SK-N-DZ (cell line): ENCODE measurements at places on chromosomes 4 and X.

DNA sequence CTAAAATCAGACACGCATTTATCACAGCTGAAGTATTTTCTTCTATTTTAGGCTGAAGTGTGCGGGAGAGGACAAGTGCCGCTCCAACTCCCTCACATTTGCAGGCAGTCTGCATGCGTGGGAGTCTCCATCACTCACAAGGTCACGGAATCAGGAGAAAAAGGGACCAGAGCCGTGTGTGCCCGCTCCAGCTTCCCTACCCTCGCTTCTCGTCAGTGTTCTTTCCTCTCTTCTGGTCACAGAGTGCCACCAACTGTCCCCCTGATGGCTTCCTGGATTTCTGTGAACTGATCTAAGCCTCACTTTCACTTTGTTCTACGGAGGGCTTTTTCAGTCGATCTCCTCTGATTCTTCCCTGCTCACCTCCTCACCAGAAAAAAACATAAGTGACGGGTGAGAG, 407.4 kb upstream of the AADAT start:
- peak; percentile 5 for DNase-seq

- no peak for DNase-seq
Measured at GRCh38 chr4:104344342-104344980, 150.2 kb downstream of the CXXC4 start.

- DNase-seq = no peak
Measured at GRCh38 chr4:10611673-10612072, 72.9 kb downstream of the CLNK start.

DNA sequence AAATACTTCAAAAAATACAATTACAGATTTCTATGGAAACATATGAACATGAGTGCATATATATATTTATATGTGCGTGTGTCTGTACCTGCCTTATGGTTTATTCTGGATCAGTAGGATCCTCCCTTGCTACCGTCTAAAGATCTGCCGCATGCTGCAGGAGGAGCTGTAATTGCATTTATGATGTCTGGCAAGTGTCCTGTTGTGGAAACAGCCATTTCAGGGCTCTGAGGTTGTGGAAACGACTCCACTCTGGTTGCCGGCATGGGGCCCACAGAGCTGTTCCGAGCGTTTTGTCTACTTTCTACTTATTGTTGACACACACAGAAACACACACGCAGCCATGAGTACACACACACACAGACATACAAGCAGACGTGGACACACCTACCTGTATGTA, 21.3 kb downstream of the CD99 start:
- peak; percentile 45 for DNase-seq

DNA sequence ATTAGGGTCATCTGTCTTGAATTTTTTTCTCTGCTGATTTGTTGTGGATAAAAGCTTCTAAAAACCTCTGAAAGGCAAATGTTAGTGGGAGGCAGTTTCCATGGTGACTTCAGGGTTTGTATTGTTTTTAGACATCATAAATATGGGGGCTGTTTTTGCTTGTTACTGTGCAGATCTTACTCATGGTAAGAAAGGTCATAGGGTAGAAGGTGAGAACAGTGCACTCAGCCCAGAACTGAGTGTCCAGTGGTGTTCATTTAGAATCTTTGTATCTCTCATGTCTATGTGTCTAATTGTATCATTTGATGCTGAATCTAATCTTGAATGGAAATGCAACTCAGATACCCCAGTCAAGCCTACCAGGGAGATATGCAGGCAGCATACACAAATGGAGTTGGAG, 609.8 kb downstream of the ZNF674 start:
- no peak for DNase-seq
